ENCODE measurements at places on chromosomes 12 and 14. TPM values are rescaled to one million over a fixed set of nuclear protein-coding genes. Genes with fewer than 3 reads are reported as not detected.

GRCh38 chr12:56978397-56979138 is 21.2 kb upstream of the RDH16 start:
- no peak for DNase-seq
- H3K4me3 ChIP-seq: no peak overlapping the region
- H3K4me1 ChIP-seq: no peaks in the 10 kb centered on the region
- no peaks in the 10 kb centered on the region for H3K36me3 ChIP-seq

DNA sequence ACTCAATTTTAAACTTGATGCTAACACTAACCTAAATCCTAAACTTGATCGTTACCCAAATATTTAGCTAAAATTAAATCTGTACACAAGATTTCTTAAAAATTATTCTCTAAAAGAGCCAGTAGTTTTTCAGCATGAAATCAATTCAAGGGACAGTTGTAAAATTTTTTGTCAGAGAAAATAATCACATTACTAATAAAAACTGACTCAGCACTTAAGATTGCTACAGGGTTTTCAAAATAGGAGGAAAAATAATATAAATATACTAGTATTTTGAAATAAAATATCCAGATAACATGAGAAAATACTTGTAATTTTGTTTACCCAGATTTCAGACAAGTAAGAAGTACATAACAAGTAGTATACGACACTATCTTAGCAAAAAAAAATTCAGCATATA is 1268.1 kb upstream of the USP15 start:
- H3K27me3 ChIP-seq: no peaks in the 10 kb centered on the region
- H3K27ac ChIP-seq: no peak overlapping the region
- DNase-seq: no peak
- no peak overlapping the region for H3K4me3 ChIP-seq

DNA sequence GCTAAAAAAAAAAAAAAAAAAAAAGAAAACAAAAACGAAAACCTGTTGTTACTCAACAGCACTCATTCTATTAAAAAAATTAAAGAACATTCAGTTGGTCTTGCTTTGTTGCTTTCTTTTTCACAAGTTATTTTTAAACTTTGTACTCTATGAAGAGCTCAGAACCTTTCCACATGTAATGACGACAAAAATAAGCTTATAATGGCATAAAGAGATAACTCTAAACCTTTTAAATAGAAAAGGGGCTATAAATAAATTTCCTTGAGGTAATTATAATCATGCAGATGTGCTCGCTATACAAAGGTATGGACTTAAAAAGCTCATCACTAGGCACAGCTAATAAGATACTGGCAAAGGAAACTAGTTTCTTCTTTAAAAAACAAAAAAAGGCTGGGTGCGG is 13.4 kb downstream of the NR2C1 start:
- no peaks in the 10 kb centered on the region for H3K27me3 ChIP-seq
- peaks cover 90% of the 10 kb centered on the region for H3K36me3 ChIP-seq
- H3K4me3 ChIP-seq: no peak overlapping the region
- H3K27ac ChIP-seq: no peak overlapping the region
- no peak for DNase-seq

DNA sequence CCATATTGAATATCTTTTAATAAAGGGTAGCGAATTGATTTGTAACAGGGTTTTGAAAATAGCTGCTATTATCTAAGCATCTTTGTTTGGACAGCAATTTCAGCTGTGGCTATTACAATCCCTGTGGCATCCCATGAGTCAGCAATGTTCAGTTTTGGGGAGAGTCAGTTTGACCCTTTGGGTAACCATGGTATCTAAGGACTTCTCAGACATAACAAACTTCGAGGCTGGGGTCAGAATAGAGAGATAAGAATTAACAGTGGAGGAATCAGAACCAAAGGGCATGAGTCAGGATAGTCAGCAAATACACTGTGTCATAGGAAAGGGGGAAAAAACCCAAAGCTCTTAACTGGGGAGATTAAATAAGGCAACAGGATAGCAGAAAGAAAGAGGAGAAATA is 11.7 kb upstream of the PTHLH start:
- no peak for DNase-seq
- H3K4me1 ChIP-seq: no peaks in the 10 kb centered on the region
- no peak overlapping the region for H3K27ac ChIP-seq
- H3K36me3 ChIP-seq: no peaks in the 10 kb centered on the region
- no peaks in the 10 kb centered on the region for H3K27me3 ChIP-seq
- H3K4me3 ChIP-seq: no peak overlapping the region

DNA sequence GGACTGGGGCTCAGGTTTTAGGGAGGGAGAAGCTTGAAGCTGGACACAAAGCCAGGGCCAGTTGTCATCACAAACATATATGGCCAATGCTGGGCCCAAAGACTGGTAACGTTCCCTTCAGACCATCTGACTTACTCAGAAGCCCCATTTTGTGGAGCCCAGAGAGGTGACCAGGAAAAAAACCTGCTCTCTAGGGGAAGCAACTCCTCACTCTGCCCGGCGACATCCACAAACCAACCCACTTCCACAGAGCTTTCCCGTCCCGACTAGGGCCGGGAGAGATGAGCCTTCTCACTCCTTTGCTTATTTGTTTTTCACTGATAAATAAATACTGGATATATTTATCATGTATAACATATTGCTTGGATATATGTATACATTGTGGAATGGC is 180.9 kb upstream of the RTL1 start:
- H3K27ac ChIP-seq: no peak overlapping the region
- H3K4me1 ChIP-seq: no peaks in the 10 kb centered on the region
- H3K4me3 ChIP-seq: no peak overlapping the region
- peak; percentile 32 for DNase-seq
- peaks cover 7% of the 10 kb centered on the region for H3K27me3 ChIP-seq
- no peaks in the 10 kb centered on the region for H3K36me3 ChIP-seq

DNA sequence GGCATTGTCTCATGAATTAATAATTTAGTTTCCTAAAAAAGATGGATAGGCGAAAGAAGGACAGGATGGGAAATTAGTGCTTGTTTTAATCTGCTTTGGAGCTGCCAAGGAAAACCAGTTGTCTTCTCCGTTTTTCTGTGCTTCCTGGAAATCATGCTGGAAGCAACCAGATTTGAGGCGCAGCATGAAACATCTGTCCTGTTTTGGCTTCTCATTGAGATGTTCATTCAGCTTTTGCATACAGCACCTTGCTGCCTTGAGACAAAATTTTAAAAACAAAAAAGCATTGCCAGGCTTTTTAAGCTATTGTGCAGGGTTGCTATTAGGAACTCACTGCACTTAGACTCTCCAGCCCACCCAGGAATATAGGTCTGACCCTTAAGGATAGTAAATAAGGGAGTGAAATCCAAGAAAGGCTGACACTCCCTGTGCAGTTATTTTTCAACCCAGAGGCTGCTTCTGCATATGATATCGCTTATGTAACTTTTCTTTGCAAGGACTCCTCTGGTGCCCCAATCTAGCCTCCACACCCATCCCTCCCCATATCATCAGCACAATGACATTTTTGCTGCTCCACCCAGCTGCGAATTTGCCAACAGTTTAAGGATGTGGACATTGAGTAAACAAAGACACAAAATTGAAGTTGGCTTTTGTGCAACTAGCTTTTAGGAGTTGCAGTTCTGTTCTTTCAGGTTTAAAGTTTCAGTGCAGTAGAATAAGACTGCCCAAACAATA is 46.9 kb upstream of the MDM1 start:
- peaks cover 21% of the 10 kb centered on the region for H3K4me1 ChIP-seq
- no peak overlapping the region for H3K27ac ChIP-seq
- H3K36me3 ChIP-seq: no peaks in the 10 kb centered on the region

GRCh38 chr14:59638885-59639284 is 62.3 kb upstream of the CCDC175 start:
- H3K27ac ChIP-seq: no peak overlapping the region
- no peaks in the 10 kb centered on the region for H3K36me3 ChIP-seq
- no peaks in the 10 kb centered on the region for H3K4me1 ChIP-seq
- H3K27me3 ChIP-seq: no peaks in the 10 kb centered on the region
- no peak overlapping the region for H3K4me3 ChIP-seq

DNA sequence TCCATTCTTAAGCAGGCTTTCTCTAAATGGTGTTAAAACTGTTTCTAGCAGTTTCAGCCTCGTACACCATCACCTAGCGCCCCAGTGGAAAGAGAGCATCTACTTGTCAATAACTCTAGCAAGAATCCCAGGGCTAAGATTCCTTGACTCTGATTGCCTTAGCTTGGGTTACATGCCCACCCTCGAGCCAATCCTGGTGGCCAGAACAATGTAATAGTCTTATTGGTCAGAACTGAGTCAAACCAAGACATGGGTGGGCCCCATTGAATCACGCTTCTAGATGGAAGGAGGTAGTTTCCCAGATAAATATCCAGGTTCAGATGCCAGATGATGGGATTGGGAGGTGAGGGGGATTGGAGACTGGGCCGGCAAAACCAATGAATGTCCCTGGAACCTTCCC is 55.9 kb upstream of the MED13L start:
- no peak overlapping the region for H3K4me3 ChIP-seq
- no peak overlapping the region for H3K27ac ChIP-seq
- H3K4me1 ChIP-seq: no peaks in the 10 kb centered on the region

GRCh38 chr14:85867450-85867849 is 337.5 kb downstream of the FLRT2 start:
- DNase-seq: no peak
- H3K27me3 ChIP-seq: no peaks in the 10 kb centered on the region
- H3K36me3 ChIP-seq: no peaks in the 10 kb centered on the region
- H3K27ac ChIP-seq: no peak overlapping the region
- H3K4me1 ChIP-seq: no peaks in the 10 kb centered on the region

DNA sequence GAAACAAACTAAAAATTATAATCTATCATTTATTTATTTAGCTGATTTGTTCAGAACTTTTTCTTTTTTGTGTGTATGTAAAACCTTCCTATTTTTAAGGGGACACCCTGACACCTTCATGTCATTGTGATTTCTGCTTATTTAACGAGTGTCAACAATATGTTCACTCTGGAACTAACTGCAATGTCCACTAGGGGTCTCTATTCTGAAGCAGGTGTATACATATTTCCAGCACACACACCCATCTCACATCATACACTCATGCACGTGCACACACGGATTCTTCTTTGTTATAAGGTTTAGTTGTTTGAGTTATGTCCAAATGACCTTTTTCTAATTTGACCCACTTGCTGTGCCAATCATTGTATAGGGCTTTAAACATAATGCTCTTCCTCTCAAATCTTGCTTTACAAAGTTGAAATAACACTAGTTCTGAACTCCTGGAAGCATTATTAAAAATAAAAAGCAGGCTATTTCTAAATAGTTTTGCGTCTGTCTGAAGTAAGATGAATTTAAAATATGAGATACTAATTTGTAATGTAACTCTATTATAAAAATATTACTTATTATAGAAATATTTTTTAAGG is 15.5 kb downstream of the E2F7 start:
- no peaks in the 10 kb centered on the region for H3K36me3 ChIP-seq
- H3K27ac ChIP-seq: no peak overlapping the region
- no peaks in the 10 kb centered on the region for H3K27me3 ChIP-seq

- no peaks in the 10 kb centered on the region for H3K27me3 ChIP-seq
- H3K36me3 ChIP-seq: no peaks in the 10 kb centered on the region
- no peaks in the 10 kb centered on the region for H3K4me1 ChIP-seq
Measured at GRCh38 chr12:43100231-43100630, 451.8 kb downstream of the ADAMTS20 start.

DNA sequence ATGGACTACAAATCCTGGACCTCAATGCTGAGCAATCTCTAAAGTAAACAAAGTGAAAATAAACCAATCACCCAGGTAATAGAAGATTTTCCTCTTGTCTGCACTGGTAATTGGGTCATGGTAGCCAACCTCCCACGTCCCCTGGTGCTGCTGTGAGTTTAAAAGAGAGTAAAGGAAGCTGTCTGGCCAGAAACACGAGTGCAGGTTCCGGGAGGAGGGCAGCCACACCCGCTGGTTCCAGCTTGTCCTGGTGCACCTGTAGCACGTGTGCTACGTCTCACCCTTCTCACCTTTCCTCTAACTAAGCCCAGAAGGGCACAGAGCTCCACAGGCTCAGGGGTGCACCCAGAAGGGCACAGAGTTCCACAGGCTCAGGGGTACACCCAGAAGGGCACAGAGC is 5.4 kb downstream of the CRACR2A start:
- no peak overlapping the region for H3K27ac ChIP-seq
- no peaks in the 10 kb centered on the region for H3K27me3 ChIP-seq
- H3K4me1 ChIP-seq: peaks cover 7% of the 10 kb centered on the region
- H3K36me3 ChIP-seq: no peaks in the 10 kb centered on the region
- DNase-seq: no peak

GRCh38 chr12:65892841-65893251 is 68.6 kb downstream of the HMGA2 start:
- H3K27ac ChIP-seq: no peak overlapping the region
- no peaks in the 10 kb centered on the region for H3K36me3 ChIP-seq
- H3K4me3 ChIP-seq: no peak overlapping the region
- H3K4me1 ChIP-seq: peaks cover 11% of the 10 kb centered on the region
- no peak for DNase-seq

The CAPZA3 gene
- total RNA-seq: not detected

The NR1H4 gene
- total RNA-seq: not detected

The TBX3 gene
- 35.9 TPM for total RNA-seq

All from upper lobe of right lung (tissue), 1 donor.